Activated gamma-delta T cell treated with Interleukin-2 at 50 U/mL for 16 hours (primary cell): ENCODE measurements at places on chromosomes 5 and 9.
A peak's percentile ranks its signal among the peaks of the same experiment; 100 is the strongest.

- no peak for DNase-seq
Observed at GRCh38 chr9:123509646-123510045, 153.6 kb downstream of the CRB2 start.

DNA sequence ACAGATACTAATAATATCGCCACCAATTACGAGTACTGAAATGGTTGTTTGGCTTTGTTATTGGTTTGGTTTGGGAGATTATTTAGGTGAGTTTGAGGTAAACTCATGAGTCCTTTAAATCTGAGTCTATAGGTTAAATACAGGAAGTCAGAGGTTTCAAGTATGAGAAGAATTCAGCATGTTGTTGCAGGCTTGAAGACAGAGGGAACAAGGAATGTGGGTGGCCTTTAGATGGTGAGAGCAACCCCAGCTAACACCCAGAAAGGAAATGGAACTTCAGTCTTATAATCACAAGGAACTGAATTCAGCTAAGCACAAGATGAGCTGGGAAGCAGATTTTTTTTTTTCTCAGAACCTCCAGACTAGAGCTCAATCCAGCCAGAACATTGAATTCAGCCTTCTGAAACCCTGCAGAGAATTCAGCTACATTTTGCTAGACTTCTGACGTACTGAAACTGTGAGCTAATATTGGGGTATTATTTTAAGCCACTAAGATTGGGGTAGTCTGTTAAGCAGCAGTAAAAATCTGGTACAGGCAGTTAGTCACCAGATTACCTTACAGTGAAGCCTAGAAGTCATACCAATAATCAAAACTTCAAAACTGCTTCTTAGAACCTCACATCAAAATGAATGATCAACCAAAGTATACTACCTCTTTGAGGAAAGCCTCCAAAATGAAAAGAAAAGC is 216.0 kb upstream of the PUM3 start:
- DNase-seq = no peak

GRCh38 chr5:67144183-67144639 is 52.4 kb downstream of the CD180 start:
- DNase-seq = no peak

- peak; percentile 14 for DNase-seq
Observed at GRCh38 chr9:4741365-4742089, 525 bp upstream of the AK3 start.

GRCh38 chr9:134534661-134535080 is 106.9 kb upstream of the COL5A1 start:
- no peak for DNase-seq

DNA sequence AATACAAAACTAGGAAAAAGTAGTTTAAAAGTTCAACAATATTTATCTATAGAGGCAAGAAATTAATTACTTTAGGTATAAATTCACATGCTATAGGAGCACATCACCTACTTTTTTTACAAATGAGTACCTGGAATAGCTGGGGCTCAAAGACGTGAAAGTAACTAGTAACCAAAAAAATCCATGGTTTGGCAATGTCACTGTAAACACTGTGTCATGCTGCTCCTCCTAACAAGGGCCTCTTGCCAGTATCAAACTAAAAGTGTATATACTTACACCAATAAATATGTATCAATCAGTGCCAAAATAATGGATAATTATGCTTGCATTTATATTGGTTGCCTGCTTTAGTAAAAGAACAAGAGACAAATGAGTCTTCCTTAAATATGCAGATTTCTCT is 78.9 kb downstream of the AP3B1 start:
- no peak for DNase-seq

GRCh38 chr5:109324931-109325330 is 84.8 kb downstream of the PJA2 start:
- no peak for DNase-seq

- no peak for DNase-seq
Observed at GRCh38 chr9:127741831-127742434, 6.8 kb upstream of the TOR2A start.

GRCh38 chr9:133103987-133104505 is 17.0 kb downstream of the RALGDS start:
- DNase-seq = no peak

DNA sequence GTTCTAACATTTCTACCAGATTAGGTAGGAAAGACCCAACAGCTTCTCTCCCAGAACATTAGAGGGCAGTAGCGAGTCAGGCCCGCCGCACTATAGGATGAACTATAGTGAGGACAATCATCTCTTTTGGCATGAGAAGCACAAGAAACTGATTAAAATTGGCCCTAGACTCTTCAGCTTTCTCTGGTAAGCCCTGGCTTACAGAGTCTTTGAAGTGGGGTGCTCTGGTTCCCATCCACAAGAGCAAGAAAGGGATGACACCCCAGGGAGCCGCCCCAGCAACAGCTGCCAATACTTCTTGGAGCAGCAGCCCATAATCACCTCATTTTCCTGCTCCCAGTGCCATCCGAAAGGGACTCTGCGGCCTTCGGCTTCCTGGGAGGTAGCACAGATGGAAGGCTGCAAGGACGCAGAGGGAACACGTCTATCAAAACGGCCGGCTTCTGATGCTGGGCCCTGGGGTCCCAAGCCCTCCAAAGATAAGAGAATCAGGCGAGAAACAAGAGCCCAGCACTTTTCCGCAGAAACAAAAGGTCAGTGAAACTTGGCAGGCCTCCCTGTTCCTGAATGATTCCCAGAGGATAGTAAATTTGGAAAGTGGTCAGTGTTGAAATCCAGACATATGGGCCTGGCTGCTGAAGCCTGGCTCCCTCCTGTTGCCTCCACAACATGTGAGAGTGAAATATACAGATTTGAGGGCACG is 69.3 kb downstream of the HSD17B3 start:
- no peak for DNase-seq

DNA sequence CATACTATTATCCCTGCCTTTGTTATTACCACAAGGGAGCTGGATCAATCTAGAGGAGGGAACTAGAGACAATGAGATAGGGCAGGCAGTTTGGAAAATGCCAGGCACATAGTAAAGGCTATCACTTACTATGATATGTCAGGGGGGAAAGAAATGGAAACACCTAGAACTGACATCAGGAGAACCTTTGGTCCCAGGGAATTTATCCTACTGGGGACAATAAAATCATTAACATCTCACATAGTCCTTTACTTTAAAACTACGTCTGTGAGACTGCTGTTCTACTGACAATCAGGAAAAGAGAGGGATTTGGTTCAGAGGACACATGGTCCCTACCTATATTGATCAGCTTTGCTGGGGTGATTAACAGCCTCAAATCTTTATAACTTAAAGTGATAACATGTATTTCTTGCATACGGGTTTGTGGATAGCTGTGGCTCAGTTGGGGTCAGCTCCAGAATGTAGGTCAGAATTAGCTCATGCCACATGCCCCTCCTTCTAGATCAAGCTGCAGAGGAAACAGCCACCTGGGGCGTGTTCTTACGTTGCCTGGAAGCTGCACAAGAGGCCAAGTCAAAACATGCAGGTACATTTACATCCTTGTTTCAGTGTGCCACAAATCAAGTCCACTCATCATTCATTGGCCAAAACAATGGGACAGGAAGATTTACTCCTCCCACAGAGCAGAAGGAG is 43.9 kb upstream of the ALDOB start:
- no peak for DNase-seq

GRCh38 chr5:7976411-7977190 is 107.7 kb downstream of the MTRR start:
- no peak for DNase-seq

DNA sequence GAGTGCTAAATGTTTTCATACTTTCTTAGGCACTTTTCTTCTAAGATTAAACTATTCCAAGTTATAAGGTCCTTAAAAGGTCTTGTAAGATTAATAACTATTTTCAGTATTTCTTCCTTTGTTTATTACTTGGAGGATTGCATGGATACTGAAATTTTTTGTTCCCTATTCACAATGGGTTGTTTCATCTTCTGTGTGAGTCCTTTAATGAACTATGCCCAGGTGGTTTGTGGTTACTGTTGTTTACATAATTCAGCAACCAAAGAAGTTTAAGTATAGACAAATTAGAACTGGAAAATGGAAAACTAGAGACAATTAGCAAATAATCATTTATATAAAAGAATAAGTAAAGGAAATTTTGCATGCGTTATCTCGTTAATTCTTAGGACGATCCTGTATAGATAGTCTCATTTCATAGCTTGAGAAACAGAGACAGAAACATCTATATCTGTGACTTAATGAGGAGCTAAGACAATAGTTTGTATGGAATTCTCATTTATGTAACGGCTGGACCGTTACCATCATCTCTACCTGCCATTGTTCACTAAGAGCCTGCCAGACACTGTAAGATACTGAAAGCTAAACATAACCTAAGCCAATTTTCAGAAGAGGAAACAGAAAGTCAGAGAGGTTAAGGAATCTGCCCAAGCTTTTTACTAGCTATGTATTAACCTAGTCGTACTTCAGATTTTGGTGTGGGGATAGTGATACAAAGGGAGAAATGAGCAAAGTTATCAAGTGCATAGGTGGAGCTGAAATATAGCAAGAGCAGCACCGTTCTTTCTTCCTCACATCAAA is 148.2 kb downstream of the PAM start:
- no peak for DNase-seq

GRCh38 chr5:138111937-138112336 is 27.3 kb downstream of the NME5 start:
- no peak for DNase-seq

GRCh38 chr9:28212979-28213378 is 639.7 kb upstream of the C9orf72 start:
- DNase-seq = no peak

DNA sequence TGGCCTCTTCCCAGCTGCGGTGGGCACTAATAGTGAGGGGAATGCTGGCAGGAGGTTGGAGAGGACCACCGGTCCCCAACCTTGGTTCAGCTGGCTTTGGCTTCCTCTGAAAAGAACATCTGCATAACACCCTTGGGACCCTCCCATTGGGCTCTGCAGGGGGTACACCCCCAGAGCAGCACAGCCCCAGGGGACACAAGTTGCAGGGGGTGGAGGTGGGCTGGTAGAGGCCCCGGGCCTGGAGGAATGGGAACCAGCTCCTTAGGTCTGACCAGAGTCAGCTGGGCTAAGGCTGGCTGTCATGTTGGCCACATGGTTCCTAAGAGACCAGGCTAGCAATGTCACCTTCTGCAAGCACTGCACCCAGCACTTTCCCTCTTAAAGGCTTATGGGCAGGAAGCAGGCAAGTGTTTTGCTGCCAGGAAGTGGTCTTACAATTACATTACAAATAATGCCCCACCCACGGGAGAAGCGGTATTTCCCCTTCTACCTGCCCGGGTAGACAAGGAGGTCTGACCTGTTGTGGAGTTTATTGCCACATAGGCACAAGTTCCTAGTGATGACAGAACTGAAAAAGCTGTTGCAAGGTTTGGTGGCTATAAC is 18.1 kb downstream of the GCNT4 start:
- DNase-seq = peak; percentile 51

DNA sequence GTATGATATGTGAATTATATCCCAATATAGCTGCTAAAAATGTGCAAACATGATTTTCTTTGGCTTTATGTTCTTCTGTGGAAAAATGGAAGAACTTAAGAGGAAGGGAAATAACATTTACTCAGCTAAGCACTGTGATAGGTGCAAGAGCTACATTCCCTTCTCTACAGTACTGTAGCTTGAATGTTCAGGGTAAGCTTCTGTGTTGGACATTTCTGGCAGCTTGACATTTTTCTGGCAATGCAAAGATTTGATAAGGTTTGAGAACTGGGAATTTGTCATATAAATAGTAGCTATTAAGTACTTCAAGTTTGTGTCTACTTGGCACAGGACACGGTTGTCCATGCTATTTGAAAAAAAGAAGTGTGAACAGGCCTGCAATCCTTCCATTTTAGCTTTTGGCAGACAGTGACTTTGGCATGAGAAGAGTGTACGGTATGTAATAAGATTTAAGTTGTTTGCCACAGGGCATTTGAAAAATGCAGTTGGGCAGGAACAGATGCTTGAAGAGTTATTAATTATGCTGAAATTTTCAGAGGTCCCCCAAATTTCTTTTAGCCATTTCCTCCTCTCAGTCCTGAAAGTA is 77.6 kb downstream of the KIF4B start:
- no peak for DNase-seq

DNA sequence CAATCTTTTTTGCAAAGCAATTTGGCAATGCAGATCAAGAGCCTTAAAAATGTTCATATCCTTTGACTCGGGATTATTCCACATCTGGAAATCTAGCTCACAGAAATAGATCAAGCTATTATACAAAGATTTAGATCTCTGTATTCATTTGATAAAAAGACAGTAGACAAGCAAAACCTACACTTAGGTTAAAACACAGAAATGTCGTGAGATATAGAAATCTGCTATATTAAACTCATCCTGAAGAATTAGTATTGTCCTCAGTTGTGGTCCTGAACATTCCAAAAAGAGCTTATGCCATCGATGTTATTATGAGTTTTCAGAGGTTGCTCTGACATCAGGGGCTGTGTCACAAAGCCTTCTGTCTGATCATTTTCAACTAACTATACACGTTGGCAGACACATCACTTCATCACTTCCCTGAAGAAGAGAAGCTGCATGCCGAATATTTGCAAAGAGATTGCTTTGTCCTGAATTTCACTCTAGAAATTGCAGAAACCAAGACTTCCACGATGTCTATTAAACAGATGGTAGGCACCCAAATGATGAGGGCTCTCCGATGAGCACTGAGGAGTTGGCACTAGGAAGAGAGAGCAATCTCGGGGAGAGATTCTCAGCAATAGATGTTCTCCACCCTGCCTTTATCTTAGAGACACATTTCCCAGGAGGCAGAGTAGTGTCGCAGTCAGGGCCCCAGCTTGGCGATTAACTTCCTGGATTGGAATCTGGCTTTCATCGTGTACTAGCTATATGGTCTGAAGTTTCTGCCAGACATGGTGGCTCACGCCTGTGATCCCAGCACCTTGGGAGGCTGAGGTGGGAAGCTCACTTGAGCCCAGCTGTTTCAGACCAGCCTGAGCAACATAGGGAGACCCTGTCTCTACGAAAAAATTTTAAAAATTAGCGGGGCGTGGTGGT is 1.9 kb upstream of the UBTD2 start:
- no peak for DNase-seq

- no peak for DNase-seq
Observed at GRCh38 chr9:89677702-89678395, 73.0 kb downstream of the GADD45G start.

DNA sequence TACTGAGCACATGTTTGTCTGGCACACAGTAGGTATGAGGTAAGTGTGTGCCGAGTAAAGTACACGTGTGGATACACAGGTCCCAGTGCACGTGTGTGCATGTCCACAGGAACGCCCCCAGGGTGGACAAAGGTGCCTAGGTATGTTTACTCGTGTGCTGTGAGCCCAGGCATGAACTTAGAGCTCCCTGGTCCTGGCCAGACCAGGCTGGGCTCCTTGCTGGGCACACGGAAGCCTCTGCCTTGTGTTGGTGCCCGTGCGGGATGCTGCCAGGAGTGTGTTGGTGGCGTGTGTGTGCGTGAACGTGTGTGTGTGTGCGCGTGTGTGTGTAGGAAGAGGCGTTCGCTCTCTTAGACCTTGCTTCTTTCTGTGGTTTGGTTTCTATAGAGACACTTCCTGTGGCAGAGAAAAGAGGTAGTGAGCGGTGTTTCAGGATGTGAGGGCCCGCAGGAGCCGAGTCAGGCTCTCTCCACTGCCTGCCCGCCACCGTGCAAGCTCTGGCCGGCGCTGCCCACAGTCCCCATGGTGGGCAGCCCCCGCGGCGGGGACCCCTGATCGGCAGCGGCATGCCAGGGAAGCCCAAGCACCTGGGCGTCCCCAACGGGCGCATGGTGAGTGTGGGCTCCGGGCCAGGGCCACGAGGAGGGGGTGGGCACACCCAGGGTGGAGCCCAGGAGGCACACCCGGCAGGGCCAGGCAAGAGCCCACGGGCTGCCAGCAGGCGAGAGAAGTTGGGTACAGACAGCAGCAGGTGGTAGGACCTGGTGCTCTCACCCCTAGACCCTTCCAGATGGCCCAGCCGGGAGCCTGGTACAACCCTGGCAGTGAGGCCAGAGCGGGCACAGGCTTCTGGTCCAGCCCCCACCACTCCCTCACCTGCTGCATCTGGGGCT is at the start of gene RGS14:
Gene RGS14 (plus strand): TSS at position 466 of the 893 bp plus-strand sequence. CDS start 101 bp downstream, at position 567.
- DNase-seq = peak; percentile 74
